ENCODE measurements at places on chromosomes 12 and 14.

- DNase-seq = no peak
- H3K27me3 ChIP-seq = no peaks in the 10 kb centered on the region
- no peak overlapping the region for H3K27ac ChIP-seq
- H3K4me1 ChIP-seq = no peaks in the 10 kb centered on the region
Measured at GRCh38 chr12:19227190-19227879, 97.8 kb downstream of the PLEKHA5 start.

GRCh38 chr14:68440820-68441219 lies 352.0 kb downstream of the ZFP36L1 start:
- H3K4me1 ChIP-seq = no peaks in the 10 kb centered on the region
- H3K27me3 ChIP-seq = no peaks in the 10 kb centered on the region
- no peak overlapping the region for H3K27ac ChIP-seq
- no peaks in the 10 kb centered on the region for H3K36me3 ChIP-seq
- DNase-seq = no peak
- H3K4me3 ChIP-seq = no peak overlapping the region

GRCh38 chr12:95574799-95575452 lies 23.6 kb upstream of the USP44 start:
- H3K27me3 ChIP-seq = no peaks in the 10 kb centered on the region
- DNase-seq = peak; percentile 85
- H3K4me1 ChIP-seq = no peaks in the 10 kb centered on the region
- H3K27ac ChIP-seq = no peak overlapping the region
- no peak overlapping the region for H3K4me3 ChIP-seq

DNA sequence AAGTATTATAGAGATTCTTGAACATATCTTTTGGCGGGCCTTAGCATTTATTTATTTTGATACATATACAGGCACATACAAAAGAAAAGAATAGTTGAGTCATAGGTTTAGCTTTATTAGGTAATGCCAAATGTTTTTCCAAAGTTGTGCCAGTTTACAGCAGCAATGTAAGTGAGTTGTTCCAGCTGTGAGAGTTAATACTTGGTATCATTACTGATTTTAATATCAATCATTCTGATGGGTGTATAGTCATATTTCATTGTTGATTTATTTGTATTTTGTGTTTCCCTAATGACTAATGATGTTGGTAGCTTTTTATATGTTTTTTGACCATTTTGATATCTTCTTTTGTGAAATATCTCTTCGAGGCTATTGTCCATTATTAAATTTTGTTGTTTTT lies 122.4 kb downstream of the MIPOL1 start:
- H3K36me3 ChIP-seq = no peaks in the 10 kb centered on the region
- no peaks in the 10 kb centered on the region for H3K4me1 ChIP-seq
- DNase-seq = no peak
- no peaks in the 10 kb centered on the region for H3K27me3 ChIP-seq
- no peak overlapping the region for H3K27ac ChIP-seq

DNA sequence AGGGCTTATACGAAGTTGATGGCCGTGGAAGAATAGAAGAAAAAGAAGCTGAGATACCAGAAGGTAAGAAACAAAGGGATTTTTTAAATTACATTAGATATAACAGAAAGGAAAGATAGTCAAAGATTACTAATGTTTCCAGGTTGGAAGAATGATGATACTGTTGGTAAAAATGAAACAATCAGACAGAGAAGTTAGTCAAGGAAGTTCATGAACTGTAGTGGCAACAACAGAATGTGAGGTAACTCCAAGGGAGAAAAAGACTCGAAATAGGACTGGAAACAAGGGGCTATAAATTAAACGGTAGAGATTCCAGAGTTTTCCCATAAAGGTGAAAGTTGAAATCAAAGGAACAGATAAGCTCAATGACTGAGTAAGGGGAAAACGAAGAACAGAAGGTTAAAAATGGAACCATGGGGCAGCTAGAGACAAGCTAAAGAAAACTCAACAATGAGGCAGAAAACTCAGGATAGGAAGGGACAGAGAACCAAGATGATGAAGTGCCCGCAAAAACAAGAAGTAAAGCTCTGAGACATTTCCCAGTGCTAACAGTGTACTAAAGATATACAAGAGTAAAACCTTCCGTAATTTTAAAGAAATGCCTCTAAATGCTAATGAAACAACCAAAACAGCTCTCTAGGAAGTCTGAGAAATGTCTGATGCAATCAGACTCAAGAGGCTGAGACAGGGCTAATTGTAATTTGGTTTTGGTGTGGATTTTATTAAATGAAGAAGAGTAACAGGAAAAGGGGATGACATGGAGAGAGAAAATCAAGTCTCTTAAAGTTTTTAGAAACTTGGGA lies 70.0 kb downstream of the PPP2R5E start:
- H3K27ac ChIP-seq = no peak overlapping the region
- H3K4me3 ChIP-seq = no peak overlapping the region
- H3K36me3 ChIP-seq = no peaks in the 10 kb centered on the region
- no peaks in the 10 kb centered on the region for H3K27me3 ChIP-seq
- H3K4me1 ChIP-seq = peaks cover 5% of the 10 kb centered on the region

DNA sequence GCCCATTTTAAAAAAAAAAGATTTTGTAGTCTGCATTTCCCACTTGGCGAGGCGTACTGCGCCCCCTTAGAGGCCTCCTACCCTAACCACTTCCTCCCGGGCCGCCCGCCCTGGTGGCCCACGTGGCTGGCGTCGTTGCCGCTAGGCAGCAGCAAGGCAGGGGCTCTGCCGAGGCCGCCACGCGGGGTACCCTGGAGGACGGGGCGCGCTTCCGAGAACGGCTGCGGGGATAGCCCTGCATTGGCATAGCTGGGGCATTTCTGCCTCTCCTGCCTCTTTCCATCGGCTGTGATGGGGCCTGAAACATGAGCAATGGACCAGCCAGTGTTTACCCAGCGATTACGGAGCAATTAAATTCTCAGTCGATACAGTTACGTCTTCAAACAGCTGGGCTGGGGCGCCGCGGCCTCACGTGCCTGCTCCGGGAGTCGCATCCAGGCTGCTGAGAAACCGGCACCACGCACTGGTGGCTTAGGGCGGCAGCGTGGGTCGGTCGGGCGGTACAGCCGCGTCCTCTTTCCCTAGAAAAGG lies 38.0 kb downstream of the IQSEC3 start:
- H3K27ac ChIP-seq = no peak overlapping the region
- no peak overlapping the region for H3K4me3 ChIP-seq
- H3K4me1 ChIP-seq = no peaks in the 10 kb centered on the region
- H3K27me3 ChIP-seq = no peaks in the 10 kb centered on the region
- no peak for DNase-seq

DNA sequence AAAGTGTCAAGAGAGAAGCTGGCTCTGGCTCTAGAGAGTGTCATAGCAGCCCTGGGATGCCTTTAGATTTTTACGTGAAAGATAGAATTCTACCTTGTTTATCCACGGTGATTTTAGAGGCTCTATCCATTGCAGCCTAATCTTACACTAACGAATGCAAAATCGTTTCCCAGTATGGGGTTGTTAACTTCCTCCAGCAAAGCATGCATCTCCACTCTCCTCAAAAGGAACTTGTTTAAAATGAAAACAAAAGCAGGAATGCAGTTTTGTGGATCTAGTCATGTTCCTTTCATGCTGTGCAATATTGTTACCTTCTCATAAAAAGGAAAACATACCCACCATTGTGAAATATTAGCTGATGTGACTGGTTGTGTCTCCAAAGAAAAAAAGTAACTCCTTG lies 88.4 kb downstream of the ANO2 start:
- no peaks in the 10 kb centered on the region for H3K36me3 ChIP-seq
- H3K27me3 ChIP-seq = no peaks in the 10 kb centered on the region

GRCh38 chr14:74936731-74937130 lies 13.7 kb upstream of the RPS6KL1 start:
- H3K4me1 ChIP-seq = peaks cover 12% of the 10 kb centered on the region
- H3K27me3 ChIP-seq = no peaks in the 10 kb centered on the region
- H3K4me3 ChIP-seq = no peak overlapping the region
- H3K27ac ChIP-seq = no peak overlapping the region

- H3K36me3 ChIP-seq = peaks cover 4% of the 10 kb centered on the region
- no peaks in the 10 kb centered on the region for H3K27me3 ChIP-seq
- peaks cover 3% of the 10 kb centered on the region for H3K4me1 ChIP-seq
- no peak overlapping the region for H3K4me3 ChIP-seq
- peak overlapping the region; percentile 90 for H3K27ac ChIP-seq
- DNase-seq = peak; percentile 88
Measured at GRCh38 chr14:67269298-67270060, 28.2 kb downstream of the PALS1 start.

DNA sequence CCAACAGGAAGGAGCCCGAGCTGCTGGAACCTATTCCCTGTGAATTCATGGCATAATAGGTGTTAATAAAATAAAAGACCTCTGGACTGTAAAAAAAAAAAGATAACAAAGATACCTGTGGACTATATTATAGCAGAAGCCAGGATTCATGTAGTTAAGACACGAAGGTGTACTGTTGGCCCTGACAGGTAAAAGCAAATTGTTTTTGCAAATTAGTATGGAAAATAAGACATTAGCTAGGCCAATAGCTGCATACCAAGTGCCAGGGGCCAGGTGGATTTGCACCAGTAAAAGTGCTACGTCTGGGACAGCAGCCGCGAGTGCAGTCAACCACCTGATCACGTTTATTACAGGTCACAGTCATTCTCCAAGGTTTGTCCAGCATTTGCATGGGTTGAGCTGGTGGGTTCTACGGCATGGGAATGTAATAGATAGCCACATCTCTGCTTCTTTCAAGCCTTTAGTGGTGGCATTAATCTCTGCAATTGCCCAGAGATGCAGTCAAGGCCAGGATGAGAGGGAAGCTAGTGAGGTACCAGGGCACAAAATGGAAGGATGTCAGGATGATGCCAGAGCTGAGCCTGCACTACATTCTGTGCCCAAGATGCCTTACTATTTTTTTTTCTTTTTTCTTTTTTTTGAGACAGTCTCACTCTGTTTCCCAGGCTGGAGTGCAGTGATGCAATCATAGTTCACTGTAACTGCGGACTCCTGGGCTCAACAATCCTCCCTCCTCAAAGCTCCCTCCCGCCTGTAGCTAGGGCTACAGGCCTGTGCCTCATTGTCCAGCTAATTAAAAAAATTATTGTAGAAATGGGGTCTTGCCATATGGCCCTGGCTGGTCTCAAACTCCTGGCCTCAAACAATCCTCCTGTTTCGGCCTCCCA lies 26.3 kb downstream of the TNFAIP2 start:
- no peaks in the 10 kb centered on the region for H3K4me1 ChIP-seq
- no peak overlapping the region for H3K27ac ChIP-seq
- no peak for DNase-seq
- H3K36me3 ChIP-seq = no peaks in the 10 kb centered on the region

GRCh38 chr12:43835264-43835655 lies 621 bp upstream of the TMEM117 start:
- H3K36me3 ChIP-seq = no peaks in the 10 kb centered on the region
- DNase-seq = no peak
- H3K4me1 ChIP-seq = no peaks in the 10 kb centered on the region
- no peak overlapping the region for H3K27ac ChIP-seq
- no peak overlapping the region for H3K4me3 ChIP-seq

DNA sequence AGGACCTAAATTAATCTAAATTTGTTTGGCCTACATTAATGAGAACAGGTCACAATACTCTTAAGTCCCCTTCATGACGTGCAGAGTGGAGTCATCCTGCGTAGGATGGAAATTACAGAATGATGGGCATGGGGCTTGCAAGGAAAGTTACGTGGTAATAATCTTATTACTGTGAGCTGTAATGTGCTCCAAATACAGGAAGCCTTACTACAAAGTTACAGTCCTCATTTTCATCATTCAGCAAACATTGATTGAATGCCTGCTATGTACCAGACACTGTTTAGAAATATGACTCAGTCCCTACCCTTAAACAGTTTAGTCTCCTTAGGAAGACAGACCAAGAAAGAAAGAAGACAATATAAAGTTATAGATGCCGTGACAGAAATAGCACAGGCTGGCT lies 9.4 kb downstream of the HIGD1C start:
- H3K36me3 ChIP-seq = no peaks in the 10 kb centered on the region
- no peak overlapping the region for H3K27ac ChIP-seq
- DNase-seq = no peak
- H3K4me3 ChIP-seq = no peak overlapping the region

GRCh38 chr14:104420990-104421389 lies 158.6 kb upstream of the C14orf180 start:
- H3K27ac ChIP-seq = no peak overlapping the region
- no peak overlapping the region for H3K4me3 ChIP-seq
- no peaks in the 10 kb centered on the region for H3K27me3 ChIP-seq
- H3K36me3 ChIP-seq = no peaks in the 10 kb centered on the region

DNA sequence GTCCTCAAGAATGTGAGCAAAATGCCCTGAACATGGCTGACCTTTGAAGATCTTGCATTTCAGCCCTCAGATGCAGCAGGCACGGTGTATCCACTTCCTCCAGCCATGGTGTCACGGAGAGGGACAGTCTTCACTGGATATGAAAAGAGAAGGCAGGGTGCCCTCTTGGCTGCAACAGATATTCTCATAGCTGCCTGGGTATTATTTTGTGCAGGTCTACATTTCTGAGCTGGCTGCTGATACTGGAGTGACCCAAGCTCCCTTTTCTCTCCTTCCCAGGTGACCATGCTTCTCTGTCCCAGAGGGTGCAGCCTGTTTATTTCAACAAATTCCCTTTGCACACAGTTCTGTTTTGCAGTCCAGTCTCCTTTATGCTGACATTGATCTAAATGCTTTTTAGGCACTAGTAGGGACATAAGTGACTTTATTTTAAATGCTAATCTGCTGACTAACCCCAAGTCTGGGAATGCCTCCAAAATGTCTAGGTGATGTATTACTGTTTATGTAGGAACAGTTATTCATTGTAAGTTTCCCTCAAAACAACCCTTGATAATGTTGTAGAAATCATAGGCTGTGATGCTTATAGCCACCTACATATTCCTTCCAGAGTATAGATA lies 17.4 kb upstream of the PYGL start:
- no peaks in the 10 kb centered on the region for H3K4me1 ChIP-seq
- H3K27me3 ChIP-seq = no peaks in the 10 kb centered on the region
- H3K27ac ChIP-seq = no peak overlapping the region
- DNase-seq = no peak
- H3K36me3 ChIP-seq = no peaks in the 10 kb centered on the region
- H3K4me3 ChIP-seq = no peak overlapping the region
